ENCODE measurements at places on chromosomes 7 and 10.

- DNase-seq, result no peak
These were observed 43.4 kb downstream of the FAM20C start for GRCh38 chr7:235576-236395.

GRCh38 chr10:42943025-42943818, 133.6 kb upstream of the RET start:
- no peak for DNase-seq

DNA sequence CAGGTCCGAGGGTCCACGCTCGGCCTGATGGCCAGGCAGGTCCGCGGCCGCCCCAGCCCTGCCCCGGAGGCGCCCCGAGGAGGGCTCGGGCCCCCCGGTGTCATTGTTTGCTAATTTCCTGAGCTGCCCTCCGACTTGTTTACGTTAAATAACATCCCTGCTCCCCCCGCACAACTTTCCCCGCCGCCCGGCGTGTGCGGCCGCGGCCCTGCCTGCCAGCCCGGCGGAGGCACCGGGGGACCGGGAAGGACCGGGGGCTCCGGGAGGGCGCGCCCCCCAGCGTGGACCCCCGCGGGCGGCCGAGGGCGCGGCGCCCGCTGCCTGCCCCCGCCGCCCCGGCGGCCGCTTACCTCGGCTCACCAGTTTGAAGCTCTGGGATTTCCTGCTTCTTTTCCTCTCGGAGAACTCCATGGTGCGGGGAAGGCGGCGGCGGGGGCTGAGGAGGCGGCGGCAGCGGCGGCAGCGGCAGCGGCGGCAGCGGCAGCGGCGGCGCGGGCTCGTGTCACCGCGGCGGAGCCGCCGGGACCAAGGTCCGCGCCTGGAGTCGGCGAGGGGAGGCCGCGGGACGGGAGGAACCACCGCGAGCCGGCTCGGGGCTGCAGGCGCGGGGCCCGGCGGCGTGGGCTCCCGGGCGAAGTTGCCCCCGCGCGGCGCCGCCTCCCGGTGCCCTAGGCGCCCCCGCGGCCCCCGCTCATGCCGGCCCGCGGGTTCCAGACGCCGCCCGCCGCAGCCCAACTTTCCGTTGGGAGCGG, 515 bp downstream of the BEND7 start:
- DNase-seq, result peak; percentile 6

DNA sequence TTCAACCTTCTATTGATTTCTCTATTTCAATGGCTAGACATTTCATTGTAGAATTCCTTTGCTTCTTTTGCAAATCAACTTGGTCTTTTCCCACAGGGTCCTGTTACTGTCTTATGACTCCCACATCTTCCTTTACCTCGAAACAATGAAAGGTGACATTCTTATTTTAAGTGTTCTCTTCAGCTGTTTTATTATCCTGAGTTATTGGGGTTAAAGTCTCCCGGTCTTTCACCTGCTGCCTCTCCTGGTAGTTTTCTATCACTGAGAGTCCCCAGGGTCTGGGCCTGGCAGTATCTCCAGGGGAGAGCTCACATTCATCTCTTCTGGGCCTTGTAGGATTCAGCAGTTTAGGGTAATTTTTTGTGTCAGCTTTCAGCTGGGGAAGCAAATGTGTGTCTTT, 95.8 kb downstream of the HECW1 start:
- DNase-seq, result no peak

- no peak for DNase-seq
These were observed 27.2 kb upstream of the GPR22 start for GRCh38 chr7:107442678-107443077.

- no peak for DNase-seq
These were observed 79.5 kb upstream of the SVIL start for GRCh38 chr10:29714096-29714874.

DNA sequence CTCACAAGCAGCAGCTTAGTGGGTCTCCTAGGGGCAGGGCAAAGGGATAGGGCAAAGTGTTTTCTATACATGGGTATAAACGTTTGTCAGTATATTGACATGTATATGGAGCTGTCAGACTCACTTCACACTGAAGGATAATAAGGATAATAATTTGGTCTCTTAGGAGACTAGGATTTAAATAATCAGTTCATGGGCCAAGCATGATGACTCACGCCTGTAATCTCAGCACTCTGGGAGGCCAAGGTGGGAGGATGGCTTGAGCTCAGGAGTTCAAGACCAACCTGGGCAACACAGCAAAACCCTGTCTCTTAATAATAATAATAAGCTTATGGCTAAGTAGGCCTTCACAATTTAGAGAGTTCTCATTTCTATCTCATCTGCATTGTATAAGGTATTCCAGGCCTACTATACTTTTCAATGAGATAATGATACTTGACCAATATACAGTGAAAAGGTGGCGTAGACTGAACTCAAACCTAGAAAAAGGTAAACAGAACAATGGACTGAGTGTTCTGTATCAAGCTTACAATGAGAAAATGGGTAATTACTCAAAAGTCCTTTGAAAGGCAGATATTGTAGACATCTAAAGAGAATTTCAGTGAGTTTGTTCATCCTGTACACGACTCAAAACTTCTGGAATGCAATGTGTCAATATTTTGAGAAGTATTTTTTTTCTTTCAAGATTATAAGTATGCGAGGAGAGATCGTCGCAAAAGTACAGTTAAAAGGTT, 7.0 kb downstream of the GSAP start:
- no peak for DNase-seq

GRCh38 chr7:87574630-87575029, 26.1 kb downstream of the ABCB1 start:
- DNase-seq, result no peak

DNA sequence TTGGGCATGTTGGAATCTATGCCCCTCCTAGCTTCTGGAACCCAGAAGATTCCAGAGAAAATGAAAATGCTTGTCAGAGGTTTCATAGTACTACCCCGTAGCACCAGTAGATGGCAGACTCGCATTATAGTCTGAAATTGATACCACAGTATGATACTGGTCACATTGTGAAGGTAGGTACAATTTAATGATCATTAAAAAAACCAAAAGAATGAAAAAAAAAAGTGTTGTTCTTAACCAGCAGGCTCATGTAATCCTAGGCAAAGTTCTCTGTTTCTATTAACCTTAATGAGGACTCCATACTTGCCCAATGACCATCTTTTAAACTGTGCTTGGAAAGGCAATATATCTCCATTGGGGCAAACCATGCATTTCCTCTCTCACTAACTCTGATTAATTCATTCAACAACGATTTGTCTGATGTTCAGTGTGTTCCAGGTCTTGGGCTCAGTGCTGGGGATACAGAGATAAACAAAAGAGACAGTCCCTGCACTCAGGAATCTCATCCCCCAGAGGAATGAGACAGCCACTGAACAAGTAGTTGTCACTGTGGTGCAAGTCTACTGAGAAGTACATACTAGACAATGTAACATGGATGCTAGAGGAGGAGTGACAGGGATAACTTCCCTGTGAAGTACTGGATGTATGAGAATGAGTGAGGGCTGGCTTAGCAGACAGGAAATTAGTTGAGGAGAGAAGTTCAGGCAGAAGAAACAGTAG, 223.5 kb upstream of the PHYHIPL start:
- DNase-seq, result peak; percentile 8

- DNase-seq, result no peak
These were observed 88.9 kb upstream of the GTF2I start for GRCh38 chr7:74568658-74569057.

DNA sequence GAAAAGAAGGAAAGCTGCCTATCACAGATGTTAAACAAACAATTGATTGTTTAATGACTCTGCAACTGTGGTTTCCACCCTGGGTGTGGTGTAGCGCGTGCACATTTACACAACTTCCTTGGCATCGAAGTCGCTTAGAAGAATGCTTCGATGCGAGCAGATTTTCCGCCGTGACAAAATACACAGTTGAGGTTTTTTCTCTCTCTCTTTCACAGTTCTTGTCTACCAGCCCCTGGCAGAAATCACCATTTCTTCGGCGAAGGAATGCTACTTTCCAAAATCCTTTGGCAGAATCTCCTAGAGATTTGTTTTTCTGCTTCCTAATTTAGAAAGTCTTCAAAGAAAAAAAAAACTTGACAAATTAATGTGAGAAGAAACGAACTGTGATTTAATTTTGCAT, 70.7 kb upstream of the C1QL3 start:
- no peak for DNase-seq

DNA sequence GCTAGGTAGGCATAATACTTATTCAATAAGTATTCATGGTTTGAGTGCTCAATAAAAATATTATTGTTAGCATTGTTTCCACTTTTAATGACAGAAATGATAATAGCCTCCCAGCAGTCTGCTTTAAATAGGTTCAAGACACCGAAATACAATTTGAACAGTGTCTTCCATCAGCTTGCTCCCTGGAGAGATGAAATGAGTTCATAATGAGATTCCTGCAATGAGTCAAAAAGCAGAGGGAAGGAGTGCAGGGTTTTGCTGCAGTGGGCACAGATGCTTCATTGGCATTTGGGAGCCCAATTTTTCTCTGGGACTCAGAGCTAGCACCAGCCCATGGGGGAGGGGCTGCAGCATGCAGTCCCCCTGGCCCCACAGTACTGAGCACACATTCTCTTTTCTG, 32.6 kb upstream of the CHCHD3 start:
- no peak for DNase-seq

DNA sequence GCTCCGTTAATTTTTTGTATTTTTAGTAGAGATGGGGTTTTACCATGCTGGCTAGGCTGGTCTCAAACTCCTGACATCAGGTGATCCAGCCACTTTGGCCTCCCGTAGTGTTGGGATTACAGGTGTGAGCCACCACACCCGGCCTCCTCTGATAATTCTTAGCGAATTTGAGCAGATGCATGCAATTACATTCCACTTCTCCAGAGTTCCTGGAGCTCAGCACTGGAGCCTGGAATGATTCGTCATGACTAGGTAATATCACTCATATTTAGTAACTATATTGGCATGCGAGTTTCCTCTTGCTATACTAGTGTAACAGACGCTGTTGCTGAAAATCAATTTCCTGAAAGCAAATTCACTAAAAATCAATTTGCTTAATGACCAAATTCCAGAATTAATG, 86.8 kb downstream of the MKX start:
- DNase-seq, result no peak

DNA sequence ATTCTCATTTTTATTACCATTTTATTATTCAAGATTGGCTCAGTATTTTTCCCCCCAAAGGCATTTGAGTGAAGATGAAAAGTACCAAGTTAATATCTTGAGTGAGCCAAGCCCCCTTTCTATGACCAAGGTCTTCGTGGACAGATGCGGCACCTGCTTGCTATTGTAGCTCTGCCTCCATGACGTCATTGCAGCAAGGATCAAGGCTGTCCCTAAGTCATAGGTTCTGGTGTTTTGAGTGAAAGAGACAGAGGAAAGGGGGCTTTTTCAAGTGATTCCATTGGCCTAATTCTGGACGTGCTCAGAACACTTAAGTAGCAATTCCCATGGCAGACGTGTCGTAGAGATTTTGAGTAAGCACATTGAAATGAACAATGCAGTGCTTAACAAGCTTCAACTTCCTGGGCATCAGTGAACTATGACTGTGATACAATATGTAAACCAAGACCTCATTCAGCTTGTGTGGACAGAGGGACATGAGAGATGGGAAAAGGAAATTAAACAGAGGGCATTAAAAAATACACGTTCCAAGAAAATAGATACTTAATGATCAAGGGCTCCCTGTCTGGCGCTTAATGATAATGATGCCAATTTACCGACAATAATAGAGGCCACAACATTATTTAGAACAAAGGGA, 248.7 kb upstream of the NPVF start:
- DNase-seq, result no peak

DNA sequence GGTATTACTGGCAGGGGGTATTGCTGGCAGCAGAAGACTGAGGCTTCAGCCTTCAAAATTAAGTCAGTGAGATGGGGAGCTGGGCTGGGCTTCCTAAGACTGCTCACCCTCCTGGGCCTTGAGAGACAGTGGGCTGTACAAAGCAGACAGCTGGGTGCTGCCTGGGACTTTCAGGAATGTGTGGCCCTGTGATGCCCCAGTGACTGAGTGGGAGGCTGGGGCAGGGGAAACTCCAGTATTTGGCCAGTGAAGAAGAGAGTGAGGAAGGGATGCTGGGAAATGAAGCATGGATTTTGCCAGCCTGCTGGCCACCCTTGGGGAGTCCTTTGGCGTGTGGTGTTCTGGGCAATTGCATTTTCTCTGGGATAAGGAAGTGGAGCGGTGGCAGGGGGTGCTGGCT, 442 bp downstream of the ANKRD2 start:
- DNase-seq, result no peak

- no peak for DNase-seq
These were observed 67.0 kb upstream of the VIPR2 start for GRCh38 chr7:159211540-159212182.

GRCh38 chr10:92538231-92538958, 35.5 kb downstream of the IDE start:
- no peak for DNase-seq

DNA sequence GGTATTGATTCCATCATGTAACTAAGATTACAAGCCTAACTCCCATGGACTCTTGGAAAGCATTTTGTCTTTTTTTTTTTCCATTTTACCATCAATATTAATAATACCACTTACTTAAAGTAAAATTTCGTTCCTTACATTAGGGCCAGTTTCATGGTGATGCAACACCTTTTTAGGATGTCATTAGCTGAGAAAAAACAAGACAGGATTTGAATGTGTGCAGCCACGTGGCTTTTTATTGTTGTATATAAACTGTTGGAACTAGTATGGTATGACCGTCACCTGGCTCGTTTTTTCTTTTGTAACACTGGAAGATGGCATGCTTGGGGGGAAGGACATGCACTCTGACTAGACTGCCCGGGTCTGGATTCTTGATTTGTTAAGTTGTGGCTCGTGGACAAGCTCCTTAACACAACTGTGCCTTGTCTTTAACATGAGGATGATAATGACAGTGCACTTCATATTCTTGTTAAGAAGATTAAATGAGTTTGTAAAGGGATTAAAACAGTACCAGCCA, 42.1 kb downstream of the ARHGAP21 start:
- DNase-seq, result no peak

- no peak for DNase-seq
These were observed 9.3 kb upstream of the JCAD start for GRCh38 chr10:30068492-30069223.

GRCh38 chr10:122474131-122474818, 12.9 kb downstream of the HTRA1 start:
- no peak for DNase-seq

GRCh38 chr7:100914208-100914878, 18.7 kb upstream of the ACHE start:
- DNase-seq, result no peak

DNA sequence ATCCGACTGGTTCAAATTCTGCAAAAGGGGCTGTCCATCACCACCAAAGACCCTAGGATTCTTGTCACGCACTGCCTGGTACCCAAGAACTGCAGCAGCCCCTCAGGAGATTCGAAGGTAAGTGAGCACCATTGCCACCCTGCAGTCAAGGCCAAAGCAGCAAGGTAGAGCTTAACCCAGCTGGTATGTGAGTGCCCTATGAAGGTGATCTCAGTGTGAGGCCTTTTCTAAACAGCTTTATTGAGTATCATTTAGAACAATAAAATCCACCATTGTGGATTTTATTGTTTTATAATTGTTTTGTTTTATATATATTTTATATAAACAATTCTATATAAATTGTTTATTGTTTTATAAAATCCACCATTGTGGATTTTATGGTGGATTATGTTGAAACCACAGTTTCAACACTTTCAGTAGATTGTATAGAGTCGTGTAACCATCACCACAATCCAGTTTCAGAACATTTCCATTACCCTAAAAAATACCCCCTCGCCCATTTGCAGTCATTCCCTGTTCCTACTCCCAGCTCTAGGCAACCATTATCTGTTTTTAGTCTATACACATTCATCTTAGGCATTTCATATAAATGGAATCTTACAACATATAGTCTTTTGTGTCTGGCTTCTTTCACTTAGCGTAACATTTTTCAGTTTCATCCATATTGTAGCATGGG, 20.1 kb upstream of the CALU start:
- no peak for DNase-seq

GRCh38 chr10:33196710-33197491, 137.6 kb downstream of the NRP1 start:
- DNase-seq, result no peak
